ENCODE measurements at places on chromosomes 3 and 15.

GRCh38 chr15:55008421-55008820, 188.3 kb downstream of the RSL24D1 start:
- DNase-seq = no peak

DNA sequence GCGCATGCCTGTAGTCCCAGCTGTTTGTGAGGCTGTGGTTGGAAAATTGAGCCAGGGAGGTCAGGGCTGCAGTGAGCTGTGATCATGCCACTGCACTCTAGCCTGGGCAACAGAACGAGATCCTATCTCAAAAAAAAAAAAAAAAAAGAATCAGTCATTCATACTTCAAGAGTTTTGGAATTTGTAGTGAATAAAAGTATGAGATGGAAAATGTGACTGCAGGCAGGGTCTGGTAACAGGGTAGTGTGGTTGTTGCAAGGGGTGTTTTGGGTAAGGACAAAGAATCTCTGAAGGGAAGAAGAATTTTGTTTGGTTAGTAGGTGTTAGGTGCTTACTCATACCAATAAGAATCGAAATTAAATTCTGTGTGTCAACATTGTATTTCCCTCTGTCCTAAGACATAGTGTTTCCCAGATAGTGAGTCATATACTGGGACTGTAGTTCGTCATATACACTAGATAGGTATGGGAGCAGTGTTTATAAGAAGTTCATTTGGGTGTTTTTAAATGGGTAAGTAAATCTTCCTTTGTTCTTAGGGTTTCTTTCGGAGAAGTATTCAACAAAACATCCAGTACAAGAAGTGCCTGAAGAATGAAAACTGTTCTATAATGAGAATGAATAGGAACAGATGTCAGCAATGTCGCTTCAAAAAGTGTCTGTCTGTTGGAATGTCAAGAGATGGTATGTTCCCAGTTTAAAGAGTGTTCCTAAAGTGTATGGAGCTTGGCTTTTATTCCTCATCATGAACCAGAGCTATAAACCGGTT, 14.2 kb downstream of the NR1D2 start:
- no peak for DNase-seq

GRCh38 chr3:187746442-187747281, 1.4 kb upstream of the BCL6 start:
- peak; percentile 13 for DNase-seq

- DNase-seq = no peak
Measured at GRCh38 chr15:66621491-66622467, 56.0 kb upstream of the LCTL start.

DNA sequence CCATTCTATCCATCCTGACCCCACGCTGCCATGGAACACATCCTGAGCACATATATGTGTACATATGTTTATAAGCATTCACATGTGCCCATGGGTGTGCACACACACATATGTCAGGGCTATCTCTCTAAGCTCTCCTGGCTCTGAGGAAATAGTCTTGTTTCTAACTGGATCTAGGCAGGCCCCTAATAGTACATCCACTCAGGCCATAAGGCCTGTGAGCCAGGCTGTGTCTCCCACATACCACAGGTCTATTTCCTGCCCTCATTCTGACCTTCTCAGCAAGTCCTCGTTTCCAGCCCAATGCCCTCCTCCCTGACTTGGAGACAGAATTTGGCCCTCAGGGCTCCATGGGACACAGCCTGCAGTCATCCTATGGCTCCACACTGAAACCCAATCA, 284.8 kb upstream of the CTNNB1 start:
- no peak for DNase-seq

- no peak for DNase-seq
Measured at GRCh38 chr15:56076640-56077039, 83.2 kb upstream of the NEDD4 start.

- DNase-seq = no peak
Measured at GRCh38 chr15:59516655-59517461, 78.9 kb downstream of the FAM81A start.

DNA sequence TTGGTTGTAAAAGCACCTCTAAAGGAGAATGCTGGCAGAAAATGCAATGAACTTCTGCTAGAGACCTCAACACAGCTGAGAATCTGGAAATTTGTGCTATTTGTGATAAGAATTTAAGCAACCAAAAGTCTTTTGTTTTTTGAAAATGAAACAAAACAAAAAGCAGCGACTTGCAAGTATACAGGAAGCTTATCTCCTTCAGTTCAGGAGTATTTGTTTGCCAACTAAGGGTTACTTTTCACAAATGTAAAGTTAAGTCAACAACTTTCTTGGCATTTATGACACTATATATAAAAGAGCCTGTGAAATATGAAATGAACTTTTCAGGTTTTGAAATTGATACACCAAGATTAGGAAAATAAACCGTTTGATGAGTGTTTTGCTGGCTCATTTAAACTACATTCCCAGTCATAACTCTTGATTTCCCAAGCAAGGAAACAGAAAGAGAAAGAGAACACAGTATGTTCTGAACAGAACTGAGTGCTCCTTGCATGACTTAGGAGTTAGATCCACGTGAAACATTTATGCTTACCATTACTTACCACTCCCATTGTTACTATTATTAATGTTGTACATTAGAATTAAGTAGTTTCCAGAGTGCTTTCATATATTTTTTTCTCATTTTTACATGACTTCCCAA, 92.3 kb upstream of the COL8A1 start:
- no peak for DNase-seq

- DNase-seq = peak; percentile 82
Measured at GRCh38 chr15:63860155-63860554, 26.4 kb upstream of the HERC1 start.

GRCh38 chr15:67998599-67999133, 55.4 kb upstream of the PIAS1 start:
- no peak for DNase-seq

DNA sequence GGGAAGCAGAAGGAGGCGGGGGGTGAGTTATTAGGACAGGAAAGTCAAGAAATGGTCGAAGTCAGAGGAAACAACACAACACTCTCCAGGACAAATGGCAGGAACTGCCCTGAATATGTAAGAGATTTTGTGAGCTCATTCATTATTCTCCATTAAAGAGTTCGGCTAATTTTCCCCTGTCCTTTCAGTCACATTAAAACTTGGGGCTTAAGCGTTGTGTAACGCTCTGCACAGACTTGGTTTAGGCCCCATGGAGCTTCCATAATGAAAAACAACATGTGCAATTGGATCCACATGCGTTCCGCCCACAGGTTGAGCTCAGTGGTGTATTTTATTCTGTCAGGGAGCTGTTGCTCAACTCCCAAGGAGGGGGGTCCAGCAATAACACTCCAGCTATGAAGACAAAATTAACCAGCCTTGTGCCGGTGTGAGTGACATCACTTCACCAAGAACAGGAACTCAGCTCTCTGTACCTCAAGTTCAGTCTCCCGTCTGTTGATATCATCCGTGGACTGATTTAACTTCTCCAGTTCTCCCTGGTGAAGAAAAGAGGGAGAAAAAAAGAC, 2.3 kb downstream of the SH3BP5 start:
- DNase-seq = no peak

- DNase-seq = no peak
Measured at GRCh38 chr15:31473385-31474058, 146.9 kb downstream of the KLF13 start.

DNA sequence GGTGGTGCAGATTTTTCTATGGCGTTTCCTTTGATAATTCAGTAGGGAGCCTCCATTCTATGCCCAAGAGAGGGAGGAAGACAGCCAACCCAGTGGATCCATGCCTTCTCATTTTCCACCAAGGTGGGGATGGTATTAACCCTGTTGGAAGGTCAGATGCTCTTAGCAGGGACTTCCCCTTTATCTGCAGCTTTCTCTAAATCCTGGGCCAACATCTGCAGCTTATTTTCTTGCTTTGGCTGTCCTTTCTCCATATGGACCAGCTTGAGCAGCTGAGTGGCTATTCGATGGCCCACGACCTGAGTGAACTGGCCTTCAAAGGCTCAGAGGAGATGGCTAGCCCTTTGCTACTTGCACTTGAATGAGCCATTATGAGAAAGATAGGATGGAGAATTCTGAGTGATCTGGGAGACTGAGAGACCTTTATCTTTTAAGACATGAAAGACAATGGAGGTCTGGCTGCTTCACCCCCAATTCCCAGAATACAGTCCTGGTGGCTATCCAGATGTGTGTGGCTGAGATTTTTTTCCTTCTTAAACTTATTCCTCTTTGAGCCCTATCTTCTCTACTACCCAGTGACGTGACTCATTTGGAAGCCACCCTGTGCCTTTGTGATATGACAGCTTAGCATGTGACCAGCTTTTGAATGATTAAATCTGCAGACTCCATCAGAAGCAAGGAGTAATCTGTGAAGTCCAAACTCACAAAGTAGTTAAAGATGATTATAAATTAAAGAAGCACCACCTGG, 39.6 kb upstream of the TRAK1 start:
- DNase-seq = no peak

GRCh38 chr3:166810741-166811445, 569.2 kb downstream of the ZBBX start:
- no peak for DNase-seq

DNA sequence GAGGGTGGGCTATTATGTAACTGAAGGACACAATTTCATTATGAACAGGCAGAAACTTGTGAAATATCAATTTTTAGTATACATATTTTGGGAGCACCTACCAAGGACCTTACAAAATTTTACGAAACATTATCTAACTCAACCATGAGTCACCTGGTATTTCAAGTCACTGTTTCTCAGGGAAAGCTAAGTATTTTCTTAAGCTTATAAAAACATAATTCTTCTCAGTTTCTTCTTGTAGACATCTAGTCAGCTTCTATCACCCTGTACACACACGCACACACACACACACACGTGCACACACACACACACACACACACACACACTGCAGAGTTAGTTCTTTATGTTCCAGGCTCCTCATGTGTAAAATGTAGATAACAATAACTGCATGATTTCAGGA, 658.3 kb downstream of the TUSC7 start:
- no peak for DNase-seq

All from CD4-positive, alpha-beta T cell treated with Interleukin-4 for 4 hours (primary cell).